ENCODE measurements at places on chromosomes 7 and 10.

DNA sequence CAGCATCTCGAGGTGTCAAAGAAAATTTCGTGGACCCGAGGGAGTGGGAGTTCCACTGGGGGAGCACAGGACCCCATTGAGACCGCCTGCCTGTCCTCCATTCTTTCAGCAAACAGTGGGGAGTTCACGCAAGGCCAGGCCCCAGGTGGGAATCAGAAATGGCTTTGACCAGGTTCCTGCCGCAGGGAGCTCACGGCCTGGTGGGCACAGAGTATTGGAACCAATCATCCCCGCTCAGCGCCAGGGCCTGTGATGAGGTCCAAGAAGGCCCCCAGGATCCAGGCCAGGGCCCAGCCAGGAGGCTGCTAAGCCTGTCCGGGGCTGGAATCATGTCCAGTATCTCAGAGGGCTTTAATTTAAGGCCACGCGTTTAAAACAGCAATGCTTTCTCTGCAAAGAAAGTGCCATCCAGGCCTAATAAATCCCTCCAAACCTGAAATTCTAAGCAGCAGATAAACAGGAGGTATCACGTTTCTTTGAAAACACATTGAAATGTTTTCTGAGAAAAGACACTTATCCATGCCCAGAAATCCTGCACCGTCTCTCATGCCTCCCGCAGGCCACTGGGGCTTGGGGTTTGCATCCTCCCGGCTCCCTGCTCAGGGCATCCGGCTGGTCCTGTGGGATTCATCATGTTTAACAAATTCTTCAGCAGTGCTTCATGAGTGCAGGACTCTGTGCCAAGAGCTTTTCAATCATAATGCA, 125.7 kb downstream of the OAT start:
- no peak for DNase-seq

GRCh38 chr10:128499956-128500355, 373.7 kb upstream of the MKI67 start:
- DNase-seq, result no peak

DNA sequence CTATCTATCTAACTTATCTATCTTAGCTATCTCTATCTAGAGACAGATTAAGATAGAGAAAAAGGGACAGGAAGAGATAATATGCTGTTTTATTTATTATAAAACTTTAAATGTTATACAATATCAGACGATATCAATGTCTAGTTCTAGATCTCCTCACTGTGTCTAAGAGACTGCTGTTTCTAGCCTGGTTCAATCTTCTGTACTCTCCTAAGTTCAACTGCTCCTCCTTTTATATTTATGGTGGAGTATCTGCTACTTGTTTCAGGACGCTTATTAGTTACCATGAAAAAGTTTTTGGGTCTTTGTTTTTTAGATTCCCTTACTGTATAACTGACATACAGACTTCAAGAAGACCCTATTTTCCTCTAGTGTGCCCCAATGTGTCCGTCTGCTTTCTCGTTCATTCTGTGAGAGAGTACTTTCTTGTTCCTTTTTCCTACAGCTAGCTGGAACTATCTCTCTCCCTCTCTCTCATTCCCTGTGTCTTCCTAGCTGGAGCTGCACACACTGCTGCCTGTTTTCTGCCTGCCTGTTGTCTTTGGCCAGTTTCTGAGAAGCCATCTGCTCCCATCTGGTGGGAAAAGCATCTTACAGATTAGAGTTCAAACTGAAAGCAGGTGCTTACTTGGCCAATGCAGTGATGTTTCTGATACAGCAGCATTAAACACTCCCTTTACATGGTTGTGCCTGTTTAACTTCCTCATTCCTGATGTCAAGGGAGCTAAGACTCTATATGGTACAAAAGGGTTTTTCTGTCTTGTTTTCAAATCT, 49.4 kb upstream of the ARL4A start:
- DNase-seq, result no peak

GRCh38 chr10:117656385-117657367, 114.1 kb downstream of the EMX2 start:
- DNase-seq, result no peak

- DNase-seq, result no peak
These were observed 99.5 kb downstream of the ZEB1 start for GRCh38 chr10:31418481-31418880.

GRCh38 chr7:108570146-108570755, 577 bp downstream of the DNAJB9 start:
- DNase-seq, result peak; percentile 46

GRCh38 chr7:129417073-129417472, 17.2 kb upstream of the STRIP2 start:
- DNase-seq, result no peak

DNA sequence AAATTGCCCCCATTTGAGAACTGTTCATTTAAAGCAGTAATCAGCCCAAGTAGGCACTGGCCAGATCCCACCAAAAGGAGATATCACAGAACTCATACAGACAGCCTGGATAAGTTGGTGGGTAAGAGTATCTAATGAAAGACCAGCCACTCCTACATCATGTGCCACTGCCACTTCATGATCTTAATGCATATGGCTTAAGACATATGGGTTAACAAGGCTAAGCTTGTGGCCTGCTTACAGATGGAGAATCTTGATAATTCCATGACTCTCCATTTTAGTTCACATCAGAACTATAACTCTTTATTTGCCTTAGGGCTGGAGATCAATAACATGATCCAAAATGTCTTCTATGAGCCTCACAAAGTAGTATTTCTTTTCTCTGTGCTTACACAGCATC, 6.8 kb upstream of the IFIT1B start:
- DNase-seq, result no peak

DNA sequence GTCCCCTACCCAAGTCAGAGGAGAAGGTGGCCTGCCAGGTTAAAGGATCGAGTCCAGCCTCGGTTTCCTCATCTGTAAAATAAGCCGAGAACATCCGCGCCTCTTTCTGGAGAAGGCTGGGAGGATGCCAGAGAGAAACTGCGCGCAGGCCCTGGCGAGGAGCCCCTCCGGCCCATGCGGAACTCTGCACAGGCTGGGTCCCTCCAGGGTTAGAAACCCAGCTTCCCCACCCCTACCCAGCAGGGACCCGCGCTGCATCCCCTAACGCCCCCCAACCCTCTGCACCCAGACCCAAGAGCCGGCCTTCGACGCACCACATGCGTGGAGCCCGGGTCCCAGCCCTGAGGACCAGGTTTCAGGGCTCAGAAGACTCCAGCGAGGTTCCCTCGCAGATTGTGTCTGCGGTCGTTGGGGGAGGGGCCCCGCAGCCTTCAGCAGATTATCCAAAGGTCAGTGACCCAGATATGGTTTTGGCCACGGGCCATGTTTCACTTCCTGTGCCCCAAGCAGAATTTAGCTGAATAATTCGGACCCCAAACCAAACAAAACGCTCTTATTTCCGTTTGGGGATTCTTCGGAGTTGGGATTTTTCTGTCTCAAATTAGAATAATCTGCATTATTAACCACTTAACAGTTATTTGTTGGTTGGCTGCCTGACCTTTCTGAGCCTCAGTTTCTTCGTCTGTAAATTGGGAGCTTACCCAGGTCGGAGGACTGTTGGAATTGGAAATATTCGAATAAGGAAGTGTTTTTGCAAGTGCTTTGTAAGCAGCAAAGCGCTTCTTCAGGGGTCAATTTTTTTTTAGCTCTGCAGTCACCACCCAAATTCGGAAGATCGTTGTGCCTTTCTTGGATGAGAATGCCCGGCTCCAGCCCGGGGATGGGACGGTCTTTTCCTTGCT, 167.7 kb downstream of the UBE2H start:
- no peak for DNase-seq

GRCh38 chr10:20922033-20922432, 24.9 kb upstream of the NEBL start:
- no peak for DNase-seq

GRCh38 chr7:12686234-12686890, 1.1 kb upstream of the ARL4A start:
- peak; percentile 87 for DNase-seq

GRCh38 chr10:78130966-78131710, 97.5 kb downstream of the RPS24 start:
- no peak for DNase-seq

GRCh38 chr7:55028011-55028410, 9.2 kb downstream of the EGFR start:
- DNase-seq, result no peak

- no peak for DNase-seq
These were observed 47.6 kb downstream of the TWIST1 start for GRCh38 chr7:19069842-19070241.

DNA sequence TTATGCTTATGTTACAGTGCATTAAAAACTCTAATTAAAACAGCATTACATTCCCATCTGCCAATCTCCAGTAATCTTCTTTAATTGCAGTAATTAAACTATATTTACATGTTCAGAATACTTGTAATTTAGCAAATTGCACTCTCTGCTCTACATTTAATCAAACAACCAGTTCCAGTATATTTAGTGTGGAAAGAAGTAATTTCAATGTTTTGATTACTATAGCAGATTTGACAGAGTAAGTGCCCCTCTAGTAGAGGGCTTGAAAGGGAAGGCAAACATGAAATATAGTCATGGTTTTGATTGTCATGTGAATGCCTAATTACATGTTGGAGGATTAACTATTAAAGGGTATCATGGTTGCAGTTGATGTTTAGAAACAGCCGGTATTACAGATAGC, 739.7 kb downstream of the AUTS2 start:
- no peak for DNase-seq

GRCh38 chr10:30059209-30060107, at the start of gene JCAD:
TSS of gene JCAD (minus strand) at chr10:30059586. CDS start at chr10:30047812, 11,774 bp downstream.
- DNase-seq, result peak; percentile 40

DNA sequence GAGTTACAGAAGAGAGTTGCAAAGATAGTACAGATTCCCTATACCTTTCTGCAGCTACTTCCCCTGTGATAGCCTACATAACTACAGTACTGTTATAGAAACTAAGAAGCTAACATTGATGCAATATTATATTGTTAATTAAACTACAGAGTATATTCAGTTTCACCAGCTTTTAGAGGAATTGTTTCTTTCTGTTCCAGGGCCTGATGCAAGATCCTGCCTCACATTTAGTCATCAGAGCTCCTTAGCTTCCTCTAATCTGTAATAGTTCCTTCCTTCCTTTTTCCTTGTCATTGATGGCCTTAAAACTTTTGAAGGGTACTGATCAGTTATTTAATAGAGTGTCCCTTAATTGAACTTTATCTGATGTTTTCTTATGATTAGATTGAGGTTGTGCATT, 56.8 kb downstream of the SDHAF3 start:
- DNase-seq, result no peak

GRCh38 chr10:74518061-74518460, 308.3 kb upstream of the KAT6B start:
- DNase-seq, result no peak

DNA sequence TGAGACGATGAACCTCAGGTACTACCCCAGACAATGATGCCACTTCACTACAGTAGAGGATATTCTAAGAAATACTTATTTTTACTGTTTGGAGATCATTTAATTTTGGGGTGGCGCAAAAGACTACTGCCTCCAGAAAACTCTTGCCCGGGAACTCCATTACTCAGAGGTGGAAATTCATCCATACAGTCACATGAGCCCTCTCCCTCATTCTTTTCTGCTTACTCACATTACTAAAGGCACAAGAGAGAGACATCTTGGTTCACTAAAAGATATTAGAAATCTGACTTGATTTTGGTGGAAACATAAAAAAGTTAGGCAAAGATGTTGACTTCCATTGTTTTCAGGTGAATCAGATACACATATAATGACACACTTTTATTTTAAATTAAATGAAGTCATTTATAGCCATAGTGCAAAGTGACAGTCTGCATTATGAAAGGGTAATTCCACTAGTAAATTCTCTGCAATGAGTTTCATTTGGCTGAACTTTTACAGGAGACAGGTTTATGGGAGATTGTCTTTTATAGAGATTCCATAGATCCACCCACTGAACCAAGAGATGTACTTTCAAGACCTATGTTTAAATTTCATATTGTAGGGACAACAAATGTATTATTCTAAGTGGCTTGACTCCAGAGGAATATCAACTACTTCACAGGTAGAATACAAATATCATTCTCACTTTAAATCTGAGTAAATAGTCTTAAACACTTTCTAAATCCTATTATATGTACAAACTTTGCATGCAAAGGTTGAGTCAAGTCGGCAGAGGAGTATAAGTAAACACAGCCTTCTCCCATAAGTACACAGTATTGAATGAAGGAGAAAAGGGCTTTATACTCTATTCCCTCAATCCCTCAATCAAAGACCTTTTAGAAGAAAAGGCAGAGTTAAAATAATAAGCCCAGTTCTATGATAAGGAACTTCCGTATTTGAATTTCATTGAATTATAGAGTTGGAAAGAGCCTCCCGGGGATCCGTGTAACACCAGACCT, 18.8 kb downstream of the NEBL start:
- no peak for DNase-seq

DNA sequence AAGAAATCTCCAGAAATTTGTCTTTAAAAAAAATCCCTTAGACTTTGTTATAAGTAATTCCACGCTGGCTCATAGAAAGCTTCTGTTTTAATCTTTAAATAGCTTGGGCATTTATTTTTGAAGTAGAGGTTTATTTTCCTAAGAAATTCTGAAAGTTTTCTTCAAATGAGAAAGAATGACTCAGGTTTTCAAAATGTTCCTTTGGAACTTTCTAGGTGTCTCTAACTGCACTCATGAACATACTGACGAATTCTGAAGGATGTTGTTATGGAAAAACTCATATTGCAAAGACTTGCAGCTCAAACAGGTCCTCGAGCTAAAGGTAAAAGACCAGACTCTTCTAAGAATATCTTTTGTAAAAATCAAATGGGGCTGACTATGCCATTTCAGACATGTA, 10.7 kb downstream of the DGKI start:
- DNase-seq, result no peak

Measured in activated CD4-positive, alpha-beta T cell treated with anti-CD3 and anti-CD28 coated beads for 4 hours (primary cell).